ENCODE measurements at places on chromosomes 11 and 22. TPM values are rescaled to one million over a fixed set of nuclear protein-coding genes. Genes with fewer than 3 reads are reported as not detected.

DNA sequence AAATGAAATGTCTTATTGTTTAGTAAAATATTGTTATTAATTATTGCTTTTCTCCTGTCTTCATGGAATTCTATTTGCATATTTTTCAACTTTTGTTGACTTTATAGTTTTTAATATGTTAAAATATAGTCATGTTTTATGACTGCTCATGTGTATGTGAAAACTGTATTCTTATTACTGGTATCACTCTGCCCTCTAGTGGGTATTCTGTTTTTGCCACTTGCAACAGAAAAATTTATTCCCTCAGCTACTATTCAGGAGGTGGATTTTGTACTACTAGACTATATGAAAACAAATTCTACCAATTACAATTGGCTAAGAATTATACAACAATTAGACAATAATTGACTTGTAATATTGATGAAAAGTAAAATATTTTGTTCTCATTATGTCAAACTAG, 45.0 kb downstream of the OR4C6 start:
- no peak for DNase-seq

DNA sequence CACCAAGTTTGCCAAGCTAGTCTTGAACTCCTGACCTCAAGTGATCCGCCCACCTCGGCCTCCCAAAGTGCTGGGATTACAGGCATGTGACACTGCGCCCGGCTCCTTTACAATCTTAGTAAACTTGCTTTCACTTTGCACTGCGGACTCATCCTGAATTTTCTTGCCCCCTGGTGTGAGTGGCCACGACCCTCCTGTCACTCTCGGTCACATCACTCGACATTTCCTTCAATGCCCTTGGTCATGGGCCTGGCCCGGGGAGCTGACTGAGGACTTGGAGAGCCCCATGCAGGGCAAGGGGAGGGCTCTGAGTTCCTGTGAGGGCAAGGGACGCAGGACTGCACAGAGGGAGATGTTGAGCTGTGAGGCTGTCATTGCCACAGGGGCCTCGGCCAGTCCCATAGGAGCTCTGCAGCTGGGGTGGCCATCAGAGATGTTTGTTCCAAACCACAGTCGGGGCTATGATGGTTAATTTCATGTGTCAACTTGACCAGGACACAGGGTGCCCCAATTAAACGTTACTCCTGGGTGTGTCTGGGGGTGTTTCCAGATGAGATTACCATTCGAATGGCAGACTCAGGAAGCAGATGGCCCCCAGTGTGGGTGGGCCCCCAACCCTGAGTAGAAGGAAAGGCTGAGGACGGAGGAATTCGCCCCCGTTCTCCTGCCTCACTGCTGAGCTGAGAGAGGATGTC, 21.2 kb downstream of the A4GALT start:
- no peak for DNase-seq

The GPHA2 gene
- total RNA-seq = not detected

DNA sequence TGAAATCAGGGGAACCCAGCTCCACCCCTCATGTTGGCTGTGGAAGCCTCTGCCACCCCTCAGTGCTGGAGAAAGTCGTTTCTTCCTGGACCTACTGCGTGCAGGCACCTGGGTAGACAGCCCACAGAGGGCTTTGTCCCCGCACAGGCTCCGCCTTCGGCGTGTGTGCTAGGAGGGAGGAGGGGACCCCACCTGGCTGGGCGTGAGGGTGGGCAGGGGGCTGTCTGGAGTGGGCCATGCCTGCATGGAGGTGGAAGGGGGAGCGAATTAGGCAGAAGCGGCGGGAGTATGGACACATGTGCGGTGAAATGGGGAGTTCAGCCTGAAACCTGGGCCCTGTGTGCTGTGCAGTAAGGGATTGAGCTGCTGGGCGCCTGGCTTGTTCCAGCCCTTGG, 49.3 kb downstream of the FBLN1 start:
- no peak for DNase-seq

DNA sequence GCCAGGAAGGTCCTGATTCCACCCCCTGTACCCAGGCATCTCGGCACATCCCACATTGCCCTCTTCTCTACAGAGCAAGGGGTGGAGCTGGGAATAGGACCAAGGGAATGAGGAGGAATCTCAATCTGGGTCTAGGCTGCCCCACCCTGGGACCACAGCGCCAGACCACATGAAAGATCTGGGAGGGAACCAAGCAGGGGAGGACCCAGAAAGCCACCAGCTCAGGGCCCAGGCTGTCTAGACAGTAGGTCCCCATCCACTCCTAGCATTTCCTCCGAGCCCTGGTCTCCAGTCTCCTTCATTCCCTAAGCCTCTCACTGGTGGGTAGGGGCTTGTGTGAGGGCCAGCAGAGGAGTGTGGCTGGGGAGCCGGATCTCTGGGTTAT, 11.6 kb downstream of the PHLDB1 start:
- no peak for DNase-seq

The PRRG4 gene
- 1.7 TPM for total RNA-seq

The PHETA2 gene
- total RNA-seq = 22.5 TPM

The MMP3 gene
- total RNA-seq = not detected

The PRG3 gene
- not detected for total RNA-seq

- no peak for DNase-seq
Measured at GRCh38 chr11:31903225-31904074, 92.3 kb upstream of the PAX6 start.

DNA sequence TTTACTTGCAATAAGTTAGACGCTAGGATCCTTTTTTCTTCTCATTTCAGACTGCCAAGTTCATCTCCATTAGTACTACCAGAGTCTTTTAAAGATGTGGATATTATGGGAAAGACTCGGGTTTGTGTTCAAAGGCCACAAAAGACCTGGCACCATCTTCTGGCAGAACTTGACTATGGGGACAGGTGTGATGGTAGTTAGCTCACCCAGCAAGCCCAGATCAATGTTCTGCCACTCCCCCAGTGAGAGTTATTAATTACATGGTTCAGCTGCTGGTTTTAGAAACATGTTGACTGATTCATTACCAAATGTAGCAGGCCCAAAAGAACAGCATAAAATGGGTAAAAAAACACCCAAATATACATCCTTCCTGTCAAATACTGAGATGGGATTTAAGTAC, 333.5 kb upstream of the PITPNB start:
- DNase-seq = no peak

The TRIM64C gene
- not detected for total RNA-seq

The SLN gene
- total RNA-seq = not detected

The MYRF gene
- 0.16 TPM for total RNA-seq
